ENCODE measurements at places on chromosomes 11 and 22.

DNA sequence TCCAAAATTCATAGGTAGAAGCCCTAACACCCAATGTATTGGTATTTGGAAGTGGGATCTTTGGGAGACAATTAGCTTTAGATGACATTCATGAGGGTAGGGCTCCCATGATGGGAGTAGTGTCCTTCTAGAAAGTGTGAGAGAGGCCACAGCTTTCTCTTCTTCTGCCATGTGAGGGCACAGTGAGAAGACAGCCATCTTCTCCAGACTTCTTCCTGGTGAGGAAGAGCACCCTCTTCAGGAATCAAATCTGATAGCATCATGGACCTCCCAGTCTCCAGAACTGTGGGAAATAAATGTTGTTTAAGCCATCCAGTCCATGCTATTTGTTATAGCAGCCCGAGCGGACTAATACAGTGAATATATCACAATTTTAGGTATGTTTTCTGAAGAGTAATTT lies 96.9 kb downstream of the CNTN5 start:
- no peak for DNase-seq

DNA sequence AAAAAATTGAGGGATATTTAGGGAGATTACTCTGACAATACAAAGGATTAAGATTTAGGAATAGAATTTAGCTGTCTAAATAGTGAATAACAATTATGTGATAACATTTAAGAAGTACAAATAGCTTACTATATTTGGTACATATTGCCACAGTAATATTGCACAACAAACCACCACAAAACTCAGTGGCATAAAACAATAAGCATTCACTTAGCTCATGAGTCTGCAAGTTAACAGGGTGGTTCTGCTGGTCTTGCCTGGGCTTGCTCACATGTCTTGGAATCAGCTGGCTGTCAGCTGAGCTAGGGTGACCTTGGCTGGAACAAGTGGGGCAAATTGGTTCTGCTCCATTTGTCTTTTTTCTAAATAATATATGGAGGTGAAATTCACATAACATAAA lies 115.1 kb downstream of the DCDC1 start:
- no peak for DNase-seq

GRCh38 chr11:23764286-23764685 lies 732.6 kb upstream of the LUZP2 start:
- no peak for DNase-seq

GRCh38 chr22:24146194-24146616 lies 35.1 kb upstream of the SUSD2 start:
- no peak for DNase-seq

- no peak for DNase-seq
Observed at GRCh38 chr22:40553014-40553554, 83.4 kb downstream of the MRTFA start.

DNA sequence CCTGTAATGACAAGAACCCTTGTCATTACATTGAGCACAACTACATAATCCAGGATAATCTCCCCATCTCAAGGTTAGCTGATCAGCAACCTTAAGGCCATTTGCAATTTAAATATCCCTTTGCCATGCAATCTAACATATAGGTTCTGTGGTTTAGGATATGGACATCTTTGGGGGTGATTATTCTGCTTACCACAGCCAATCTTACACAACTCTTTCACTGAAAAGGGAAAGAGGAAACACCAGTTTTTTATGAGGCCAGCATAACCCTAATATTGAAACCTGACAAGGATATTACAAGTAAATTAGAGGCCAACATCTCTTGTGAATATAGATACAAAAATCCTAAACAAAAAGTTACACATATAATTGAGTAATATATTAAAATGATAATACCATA lies 78.5 kb downstream of the CYP2R1 start:
- DNase-seq = no peak

DNA sequence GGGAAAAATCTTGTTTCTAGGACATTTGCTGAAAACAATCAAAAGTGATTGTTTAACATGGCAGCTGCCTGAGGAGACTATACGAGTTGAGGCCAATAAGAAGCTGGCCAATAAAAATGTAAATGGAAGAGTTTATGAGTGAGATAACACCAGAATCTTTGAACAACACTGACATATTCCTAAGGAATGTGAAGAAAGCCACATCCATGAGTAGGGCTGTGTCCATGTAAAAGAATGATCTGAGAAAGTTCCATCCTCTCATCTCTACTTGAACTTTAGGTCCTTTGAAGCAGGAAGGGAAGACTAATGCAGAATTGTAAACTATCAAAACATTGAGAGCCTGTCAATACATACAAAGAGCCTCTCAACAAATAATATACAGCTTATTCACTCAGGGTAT lies 6.9 kb upstream of the CHORDC1 start:
- no peak for DNase-seq

- no peak for DNase-seq
Observed at GRCh38 chr11:75626889-75627529, 41.8 kb downstream of the MAP6 start.

DNA sequence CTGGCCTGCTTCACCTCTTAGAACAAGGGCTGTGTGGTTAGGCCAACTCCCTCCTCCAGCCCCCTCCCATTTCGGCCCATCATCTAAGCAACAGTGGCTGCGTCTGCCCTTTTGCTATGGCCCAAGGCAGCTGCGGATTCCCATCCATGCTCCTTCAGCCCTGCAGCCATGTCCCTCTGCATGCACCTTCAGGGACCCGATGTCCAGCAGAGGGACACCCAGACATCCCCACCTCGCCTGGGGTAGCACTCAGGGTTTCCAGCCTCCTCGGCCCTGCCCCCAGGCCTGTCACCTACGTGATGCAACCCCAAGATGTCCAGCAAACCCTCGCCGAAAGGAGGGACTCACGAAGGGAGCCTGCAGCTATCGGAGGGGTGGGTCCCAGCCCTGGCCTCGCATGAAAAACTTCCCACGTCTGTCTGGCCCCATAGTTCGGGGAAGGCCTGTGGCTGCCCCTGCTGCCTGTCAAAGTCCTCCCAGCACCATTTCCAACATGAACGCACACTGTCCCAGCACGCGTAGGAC lies 194.4 kb downstream of the CTTN start:
- DNase-seq = no peak

- DNase-seq = no peak
Observed at GRCh38 chr11:109641549-109641948, 219.6 kb downstream of the C11orf87 start.

DNA sequence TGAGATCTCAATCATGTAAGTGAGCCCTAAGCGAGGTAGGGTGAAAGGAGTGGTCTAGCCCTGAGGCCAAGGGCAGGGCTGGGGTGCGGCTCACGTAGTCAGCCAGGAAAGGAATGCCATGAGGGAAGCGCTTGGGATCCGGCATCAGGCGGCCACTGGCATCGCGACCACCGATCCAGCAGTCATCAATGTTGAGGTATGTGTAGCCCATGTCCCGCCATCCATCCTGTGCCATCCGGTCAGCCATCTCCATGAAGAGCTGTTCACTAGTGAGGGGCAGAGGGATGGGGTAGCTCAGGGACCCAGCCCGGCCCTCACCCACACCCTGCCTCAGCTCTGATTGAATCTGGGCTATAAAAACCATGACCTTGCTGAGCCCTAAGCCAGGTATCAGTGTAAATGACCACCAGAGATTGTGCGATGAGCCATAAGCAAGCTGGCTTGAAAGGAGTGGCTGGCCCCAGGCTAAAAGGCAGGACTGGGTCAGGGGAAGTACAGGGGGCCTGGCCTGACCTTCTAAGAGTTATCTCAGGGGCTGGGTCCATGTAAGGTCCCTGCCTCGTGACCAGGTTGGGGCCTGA lies 2.9 kb downstream of the NAGA start:
- DNase-seq = no peak

GRCh38 chr11:64688534-64688982 lies 34.4 kb downstream of the NRXN2 start:
- DNase-seq = peak; percentile 95

DNA sequence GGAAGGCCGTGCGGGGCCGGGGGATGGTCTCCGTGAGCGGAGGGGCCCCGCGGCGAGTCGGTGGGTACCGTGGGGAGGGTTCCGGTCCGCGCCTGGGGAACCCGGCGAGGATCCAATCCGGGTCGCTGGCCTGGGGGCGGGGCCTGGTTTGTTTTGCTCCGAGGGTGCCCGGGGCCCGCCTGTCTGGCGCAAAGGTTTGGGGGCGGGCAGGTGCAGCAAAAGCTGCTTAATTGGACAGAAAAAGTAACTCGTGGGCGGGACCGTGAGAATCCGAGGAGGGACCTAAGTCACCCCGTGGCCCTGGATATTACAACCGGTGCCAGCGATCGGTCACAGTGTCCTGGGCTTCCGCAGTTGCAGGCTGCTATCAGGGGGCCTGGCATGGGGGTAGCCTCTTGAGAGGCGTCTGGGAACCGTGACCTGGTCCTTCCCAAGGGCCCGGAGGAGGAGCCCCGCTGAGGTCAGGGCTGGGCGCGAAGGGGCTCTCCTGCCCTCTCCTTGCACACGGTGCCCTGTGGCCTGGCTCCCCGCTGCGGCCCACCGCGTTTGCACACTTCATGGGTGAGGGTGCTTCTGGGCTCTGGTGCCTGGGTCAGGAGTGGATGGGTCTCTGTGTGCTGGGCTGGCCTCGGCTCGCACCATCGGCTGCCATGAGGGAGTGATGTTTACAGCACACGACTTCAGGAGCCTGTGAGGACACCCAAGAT lies 1.4 kb downstream of the PNPLA2 start:
- peak; percentile 94 for DNase-seq

DNA sequence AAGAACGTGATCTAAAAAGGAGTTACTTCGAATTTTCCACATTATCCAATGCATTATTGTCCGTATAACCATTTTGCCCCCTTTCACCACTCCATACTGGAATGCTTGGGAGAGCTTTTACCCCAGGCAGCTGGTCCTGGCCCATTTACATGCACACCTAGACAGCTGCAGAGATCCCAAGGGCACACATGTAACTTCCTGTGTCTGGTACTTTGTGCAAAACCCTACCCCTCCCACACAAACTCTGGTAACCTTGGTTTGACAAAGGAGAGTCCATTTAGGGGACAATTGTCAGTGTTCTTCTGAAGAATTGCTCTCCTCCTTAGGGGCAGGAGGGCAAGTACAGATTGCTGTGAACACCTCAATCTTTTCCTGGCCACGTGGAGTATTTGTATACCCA lies 57.3 kb upstream of the SORL1 start:
- no peak for DNase-seq

DNA sequence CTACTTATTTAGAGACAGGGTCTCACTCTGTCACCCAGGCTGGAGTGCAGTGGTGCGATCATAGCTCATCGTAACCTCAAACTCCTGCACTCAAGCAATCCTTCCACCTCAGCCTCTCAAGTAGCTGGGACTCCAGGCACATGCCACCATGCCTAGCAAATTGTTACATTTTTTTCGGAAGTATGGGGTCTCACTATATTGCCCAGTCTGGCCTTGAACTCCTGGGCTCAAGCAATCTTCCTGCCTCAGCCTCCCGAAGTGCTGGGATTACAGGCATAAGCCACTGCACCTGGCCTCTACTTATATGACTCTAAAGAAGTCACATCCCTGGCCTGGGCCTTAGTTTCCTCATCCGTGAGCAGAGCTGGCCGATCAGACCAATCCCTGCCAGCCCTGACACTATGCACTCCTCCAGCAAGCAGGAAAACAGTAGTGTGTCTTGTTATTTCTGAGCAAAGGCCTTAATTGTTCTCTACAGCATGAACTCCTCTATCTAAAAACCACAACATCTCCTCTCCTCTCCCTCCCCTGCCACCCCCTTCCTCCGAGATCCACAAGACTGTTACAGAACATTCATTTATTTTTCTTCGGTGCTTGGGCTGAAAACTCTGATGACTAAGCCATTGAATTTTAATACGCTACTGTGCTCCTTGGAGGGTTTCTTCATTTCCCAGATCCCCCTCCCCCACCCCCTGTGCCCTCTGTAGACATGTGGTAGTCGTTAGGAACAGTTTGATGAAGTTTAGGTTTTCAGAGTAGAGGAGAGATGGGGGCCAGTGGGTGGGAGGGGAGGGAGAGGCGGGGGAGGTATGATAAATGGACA lies 91.5 kb downstream of the ABTB2 start:
- DNase-seq = no peak

- no peak for DNase-seq
Observed at GRCh38 chr11:14448240-14448639, 51.4 kb downstream of the COPB1 start.

DNA sequence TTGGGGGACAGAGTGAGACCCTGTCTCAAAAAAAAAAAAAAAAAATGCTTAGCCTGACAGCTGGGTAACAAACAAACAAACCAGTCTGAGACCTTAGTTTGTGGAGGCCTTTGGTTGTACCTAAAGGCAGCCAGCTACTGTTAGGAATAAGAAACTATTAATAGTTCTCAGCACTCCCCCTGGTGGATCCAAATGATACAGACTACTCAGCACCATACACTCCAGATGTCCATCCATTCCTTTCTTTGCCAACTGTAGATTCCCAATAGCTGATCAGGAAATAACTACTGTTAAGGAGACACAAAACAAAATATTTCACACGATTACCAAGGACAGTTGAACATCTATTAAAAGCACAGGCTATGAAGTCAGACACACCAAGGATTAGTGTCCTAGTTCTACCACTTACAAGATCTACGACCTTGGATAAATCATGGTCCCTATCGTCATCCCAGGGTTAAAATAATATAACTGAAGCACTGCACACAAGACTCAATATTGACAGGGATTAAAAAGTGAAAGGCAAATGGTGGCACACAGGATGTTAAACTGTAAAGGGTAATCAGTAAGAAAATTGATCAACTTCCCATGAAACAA lies 17.2 kb downstream of the CLDN25 start:
- DNase-seq = no peak

DNA sequence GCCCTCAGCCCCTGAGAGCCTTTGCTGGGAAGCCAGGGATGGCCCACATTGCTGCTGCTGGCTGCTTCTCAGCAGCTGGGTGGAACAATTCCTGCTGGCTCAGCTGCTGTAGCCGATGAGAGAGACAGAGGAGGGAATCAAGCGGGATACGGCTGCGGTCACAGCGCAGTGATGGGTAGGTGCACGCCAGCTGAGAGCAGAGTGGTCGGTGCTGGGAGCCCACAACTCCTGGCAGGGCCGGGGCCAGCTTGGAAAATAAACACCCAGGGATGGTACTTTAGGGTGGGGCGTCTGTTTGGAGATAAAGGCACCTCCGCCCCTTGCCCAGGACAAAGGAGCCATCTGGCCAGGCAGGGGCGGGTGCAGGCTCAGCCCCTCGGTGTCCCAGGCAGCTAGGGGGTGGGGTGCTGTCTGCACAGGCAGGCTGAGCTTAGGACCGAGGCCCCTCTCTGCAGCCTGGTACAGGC lies 480.5 kb downstream of the MIAT start:
- DNase-seq = no peak

GRCh38 chr11:75925785-75926164 lies 110.8 kb downstream of the UVRAG start:
- DNase-seq = no peak

- DNase-seq = no peak
Observed at GRCh38 chr11:126480015-126480409, 124.5 kb downstream of the ST3GAL4 start.

- DNase-seq = no peak
Observed at GRCh38 chr11:127919206-127920000, 668.0 kb downstream of the ETS1 start.

DNA sequence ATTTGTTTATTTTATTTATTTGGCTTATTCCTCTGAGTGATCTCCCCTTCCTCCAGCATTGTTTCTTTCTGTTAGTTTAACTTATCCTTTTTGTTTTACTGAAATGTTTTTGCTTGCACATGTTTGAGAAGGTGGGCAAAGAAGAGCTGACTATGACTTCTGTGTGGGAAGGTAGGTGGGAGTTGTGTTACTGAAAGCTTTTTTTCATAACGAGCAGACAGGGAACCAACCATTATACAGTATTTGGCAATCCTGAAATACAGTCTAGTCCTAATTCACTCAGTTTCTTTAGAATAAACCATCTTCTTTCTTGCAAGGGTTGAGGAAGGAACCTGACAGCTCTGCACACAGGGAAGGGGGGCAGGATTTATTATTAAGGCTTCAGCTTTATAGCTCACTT lies 37.0 kb upstream of the PAK1 start:
- DNase-seq = no peak

Data from T-helper 9 cell (primary cell).